ENCODE measurements at places on chromosomes 3 and 15.
A peak's percentile ranks its signal among the peaks of the same experiment; 100 is the strongest.

GRCh38 chr3:38318766-38319671, 27.6 kb upstream of the XYLB start:
- no peak for DNase-seq

- DNase-seq: no peak
Measured at GRCh38 chr3:105876780-105877327, 8.0 kb upstream of the CBLB start.

- no peak for DNase-seq
Measured at GRCh38 chr3:34073111-34073510, 274.7 kb downstream of the PDCD6IP start.

DNA sequence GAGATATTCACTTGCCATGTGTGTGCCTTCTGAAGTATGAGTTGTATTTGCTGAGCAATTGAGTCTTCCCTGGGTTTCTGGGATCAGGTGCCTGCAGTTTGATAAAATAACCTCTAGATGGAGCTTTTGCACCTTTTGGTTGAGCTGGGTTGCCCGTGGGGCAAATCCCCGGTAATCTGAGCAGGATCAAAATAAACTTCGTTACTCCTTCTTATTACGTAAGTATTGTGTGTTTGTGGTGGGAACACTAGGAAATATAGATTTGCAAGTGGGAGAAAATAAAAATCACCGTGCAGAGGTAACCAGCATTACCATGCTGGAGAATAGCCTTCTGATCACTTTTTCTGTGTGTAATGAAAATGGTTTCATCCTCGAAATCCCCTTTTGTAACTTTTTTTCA, 277.4 kb upstream of the NR2E3 start:
- peak; percentile 15 for DNase-seq

DNA sequence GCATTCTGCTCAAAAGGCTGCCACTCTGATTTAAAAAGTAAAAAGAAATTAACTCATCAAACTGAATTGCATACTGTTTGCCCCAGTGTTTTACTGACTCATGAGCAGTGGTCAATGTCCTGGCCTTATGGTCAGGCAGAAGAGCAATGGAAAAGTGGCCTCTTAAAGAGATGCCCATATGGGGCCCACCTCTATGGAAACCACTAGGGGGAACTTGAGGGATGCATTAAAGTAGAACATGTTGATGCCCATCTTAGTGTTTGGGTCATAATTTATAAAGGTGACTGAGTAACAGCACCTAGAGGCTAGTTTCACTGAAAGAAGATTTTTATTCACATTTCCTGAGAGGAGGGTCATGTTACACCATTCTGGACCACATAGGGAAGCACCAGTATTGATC, 66.5 kb upstream of the RNU6-1 start:
- DNase-seq: no peak

DNA sequence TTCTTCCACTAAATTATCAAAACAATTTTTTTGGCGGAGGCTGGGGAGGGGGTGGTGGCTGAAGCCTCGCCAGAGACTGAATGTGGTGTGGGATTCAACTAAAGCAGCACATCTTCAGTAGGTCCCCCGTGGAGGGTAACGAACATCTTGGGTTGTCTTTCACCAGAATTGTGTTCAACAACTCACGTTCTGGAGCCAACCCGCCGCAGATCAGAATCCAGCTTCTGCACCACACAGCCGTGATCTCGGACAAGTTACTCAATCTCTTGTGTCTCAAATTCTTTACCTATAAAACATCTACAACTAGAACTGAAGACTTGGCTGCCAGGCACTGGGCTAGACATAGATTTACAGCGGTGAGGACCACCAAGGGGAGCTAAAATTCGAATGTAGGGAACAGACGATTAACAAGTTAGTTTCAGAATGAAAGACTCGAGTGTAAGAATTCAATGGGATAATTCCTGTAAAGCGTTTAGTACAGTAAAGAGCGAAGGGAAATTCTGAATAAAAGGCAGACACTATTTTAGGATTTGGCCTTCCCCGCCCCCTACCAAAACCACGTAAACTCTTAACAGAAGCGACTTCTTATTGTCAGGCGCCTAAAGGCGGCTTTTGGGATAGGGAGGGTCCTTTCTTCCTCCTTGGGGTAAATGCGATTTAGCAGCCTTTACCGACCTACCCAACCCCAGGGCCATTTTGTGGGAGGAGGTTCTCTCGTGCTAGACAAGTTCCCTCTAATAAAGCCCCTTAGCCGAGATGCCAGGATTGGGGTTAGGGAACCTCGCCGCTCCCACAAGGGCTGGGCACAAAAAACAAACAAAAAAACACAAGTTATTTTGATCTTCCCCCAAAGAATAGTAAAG, 697 bp upstream of the RAB5A start:
- no peak for DNase-seq

- DNase-seq: peak; percentile 48
Measured at GRCh38 chr15:44101944-44102343, 93.1 kb downstream of the FRMD5 start.

DNA sequence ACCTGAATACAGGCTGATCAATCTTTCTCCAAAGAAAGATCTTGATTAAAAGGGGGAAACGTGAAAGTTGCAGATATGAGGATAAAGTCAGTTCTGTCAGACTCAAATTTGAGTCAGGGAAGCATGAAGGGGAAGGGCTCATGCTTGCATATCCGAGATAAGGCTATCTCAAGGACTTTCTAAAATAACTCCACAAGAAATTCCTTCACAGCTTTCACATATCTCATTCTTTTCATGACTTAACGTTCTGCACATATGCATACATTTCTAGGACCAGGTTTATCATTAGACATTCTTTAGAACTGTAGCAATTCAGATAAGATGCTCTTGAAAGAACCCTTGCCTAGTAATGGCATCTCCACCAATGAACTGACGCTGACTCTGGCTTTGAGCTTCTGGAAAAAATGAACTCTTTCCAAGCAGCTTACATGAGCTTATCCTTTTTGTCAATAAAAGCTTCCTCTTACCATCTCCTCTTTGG, 15.9 kb downstream of the SH3GL3 start:
- DNase-seq: no peak

DNA sequence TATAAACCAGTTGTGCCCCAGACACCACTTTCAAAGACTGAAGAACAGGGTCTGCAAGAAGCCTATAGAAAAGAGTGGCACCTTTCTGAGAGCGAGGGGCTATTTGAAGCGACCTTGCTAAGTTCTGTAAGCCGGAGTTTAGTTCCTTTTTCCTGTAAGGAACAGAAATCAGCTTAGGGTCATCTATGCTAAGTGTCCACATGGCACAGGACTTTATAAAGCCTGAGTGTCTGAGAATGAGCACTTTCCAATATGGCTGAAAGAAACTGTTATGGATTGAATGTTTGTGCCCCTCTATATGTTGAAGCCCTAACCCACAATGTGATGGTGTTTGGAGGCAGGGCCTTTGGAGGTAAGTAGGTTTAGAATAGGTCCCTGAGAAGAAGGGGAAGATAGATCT, 4.0 kb upstream of the A4GNT start:
- no peak for DNase-seq

DNA sequence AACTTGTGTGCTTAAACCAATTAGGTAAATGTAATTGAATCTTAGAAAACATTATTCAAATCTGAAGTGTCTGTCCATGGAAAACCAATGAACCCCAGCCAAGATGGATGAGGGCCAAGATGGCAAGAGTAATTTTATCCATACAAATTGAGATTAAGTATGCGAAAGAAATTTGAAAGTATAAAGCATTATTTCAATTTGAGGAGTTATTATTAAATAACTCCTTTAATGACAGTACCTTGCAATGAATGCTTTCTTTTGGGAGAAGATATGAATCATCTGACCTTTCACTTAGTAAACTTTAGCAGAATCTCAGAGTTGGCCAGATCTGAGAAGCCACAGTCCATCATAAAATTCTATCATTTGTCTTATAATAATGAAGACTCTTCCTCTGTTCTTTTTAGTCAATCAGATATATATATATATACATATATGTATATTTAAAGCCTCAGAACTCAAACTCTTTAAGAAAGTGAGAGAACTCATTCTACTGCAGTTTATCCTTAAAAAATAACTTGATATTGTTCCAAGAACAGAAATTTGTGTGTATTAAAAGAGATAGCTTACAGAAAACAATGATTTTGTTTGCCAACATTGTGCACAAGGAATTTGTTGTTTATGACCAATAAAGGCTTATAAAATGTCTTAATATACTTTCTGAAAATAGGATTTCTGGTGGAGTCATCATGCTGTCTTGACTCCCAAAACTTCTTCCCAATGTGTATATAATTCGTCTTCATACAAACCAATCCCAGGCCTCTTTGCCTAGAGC, 434.8 kb upstream of the THBS1 start:
- no peak for DNase-seq

GRCh38 chr15:65323071-65323511, 18.6 kb downstream of the RNU5B-1 start:
- peak; percentile 5 for DNase-seq

DNA sequence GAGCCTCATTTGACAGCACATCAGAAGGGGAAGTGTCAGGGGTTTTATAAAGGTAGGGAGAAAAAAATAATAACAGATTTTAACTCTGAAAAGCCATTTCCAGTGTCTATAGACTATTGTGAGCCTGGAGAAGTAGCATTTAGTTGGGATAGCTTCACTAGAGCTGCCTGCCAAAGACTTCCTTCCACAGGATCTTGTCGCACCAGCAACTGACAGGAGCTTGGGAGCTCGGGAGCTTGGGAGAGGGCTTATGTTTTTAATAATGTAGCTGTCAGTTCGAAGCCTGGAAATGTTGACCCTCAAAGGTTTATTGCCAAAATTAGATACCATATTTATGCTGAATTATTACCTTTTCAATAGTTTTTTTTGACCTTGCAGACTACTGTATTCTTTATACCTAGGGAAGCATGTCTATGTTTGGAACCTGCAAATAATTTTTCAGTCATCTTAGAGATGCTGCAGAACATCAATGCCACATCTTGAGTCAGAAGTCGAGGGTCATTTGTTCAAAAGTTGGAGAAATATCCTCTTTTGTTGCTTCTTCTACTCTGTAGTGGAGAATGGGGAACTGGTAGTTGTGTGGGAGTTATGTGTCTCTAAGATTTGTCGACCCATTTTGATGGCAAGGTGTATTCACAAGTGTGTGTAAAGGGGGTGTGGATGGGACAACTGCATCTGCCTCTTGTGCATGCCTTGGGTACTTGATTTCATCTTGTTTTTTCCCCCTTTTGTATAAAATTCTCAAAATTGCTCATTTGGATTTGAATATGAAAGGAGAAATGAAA, 41.7 kb downstream of the ARPP21 start:
- DNase-seq: no peak

DNA sequence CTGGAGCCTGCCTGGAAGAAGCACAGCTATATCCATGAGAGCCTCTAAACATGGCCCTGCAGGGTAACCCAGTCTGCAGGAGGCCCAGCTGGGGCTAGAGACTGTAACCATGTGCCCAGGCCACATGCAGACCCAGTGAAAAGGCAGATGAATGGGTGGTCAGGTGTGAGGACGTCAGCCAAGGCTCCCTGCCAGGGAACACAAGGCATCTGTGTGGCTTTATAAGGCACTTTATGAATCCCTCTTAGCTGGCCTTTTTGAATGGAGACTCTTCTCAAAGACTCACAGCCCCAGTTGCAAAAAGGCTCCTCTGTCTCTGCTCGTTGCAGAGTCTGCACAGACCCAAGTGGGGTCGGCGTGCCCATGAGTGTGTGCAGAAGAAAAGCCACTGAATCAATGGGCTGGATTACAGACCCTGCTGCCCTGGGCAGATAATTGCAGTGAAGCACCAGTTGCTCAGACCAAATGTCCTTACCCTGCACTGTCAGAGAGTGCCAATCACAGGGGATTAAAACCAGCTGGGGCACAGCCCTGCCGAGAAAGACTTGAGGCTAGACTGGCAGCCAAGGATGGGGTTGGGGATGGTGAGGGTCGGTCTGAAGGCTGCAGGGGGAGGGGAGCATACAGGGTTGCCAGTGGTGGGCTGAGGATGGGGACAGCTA, 154.2 kb downstream of the RAB11A start:
- DNase-seq: no peak

DNA sequence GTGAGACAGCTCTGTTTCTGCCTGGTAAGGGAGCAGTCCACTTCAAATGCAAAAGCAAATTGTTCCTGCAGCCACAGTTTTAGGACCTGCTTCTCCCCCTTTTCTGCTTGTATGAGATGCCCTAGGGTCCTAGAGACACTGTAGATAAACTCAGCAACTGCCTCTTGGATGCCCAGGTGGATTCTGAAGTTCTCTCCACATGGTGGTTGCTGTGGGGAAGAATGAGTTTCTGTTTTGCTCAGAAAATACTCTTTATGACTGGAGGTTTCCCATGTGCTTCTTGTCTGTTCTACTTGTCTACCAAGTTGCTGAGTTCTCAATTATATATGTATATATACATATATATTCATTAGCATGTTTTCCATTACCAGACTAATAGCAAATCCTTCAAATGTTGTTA, 5.6 kb upstream of the ZNF80 start:
- no peak for DNase-seq

GRCh38 chr15:75790631-75791336, 52.5 kb upstream of the UBE2Q2 start:
- no peak for DNase-seq

GRCh38 chr3:29932696-29933325, 651.9 kb downstream of the RBMS3 start:
- no peak for DNase-seq

DNA sequence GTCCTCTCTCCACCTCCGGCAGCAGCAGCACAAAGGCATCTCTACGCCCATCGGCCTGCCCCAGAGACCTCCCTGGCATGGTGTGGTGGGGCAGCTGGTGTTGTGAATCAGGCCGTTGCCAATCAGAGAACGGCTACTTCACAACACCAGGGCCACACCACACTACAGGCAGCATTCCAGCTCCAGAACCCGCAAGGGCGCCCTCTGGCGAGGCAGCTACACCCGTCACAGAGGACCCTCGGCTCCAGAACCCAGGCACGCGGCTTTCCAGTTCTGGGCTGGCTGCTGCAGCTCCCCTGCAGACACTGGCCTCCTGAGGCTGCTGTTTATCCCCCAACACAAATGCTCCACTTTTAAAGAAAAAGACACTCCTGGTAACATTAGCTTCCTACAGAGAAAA, 127.5 kb upstream of the TOPAZ1 start:
- peak; percentile 40 for DNase-seq

- DNase-seq: no peak
Measured at GRCh38 chr3:192861972-192862371, 55.7 kb downstream of the MB21D2 start.

DNA sequence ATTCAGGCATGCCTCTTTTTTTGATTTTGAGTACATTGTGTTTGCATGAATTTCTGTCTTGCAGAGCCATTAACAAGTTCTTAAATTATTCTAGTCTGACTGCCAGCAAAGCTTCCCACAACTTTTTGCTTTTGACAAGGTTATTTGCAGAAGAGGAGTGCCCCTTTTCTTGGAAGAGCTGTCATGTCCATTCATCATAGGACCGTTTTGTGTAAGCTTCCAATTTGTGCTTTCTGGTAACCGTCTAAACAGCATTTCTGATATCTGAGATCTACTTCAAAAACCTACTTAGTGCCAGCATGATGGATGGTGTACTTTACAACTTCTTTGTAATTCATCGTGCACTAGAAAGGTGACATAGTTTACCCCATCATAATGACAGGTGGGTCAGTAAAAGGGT, 379.7 kb downstream of the NAALADL2 start:
- no peak for DNase-seq
